ENCODE measurements at places on chromosomes 2 and 18. TPM values are rescaled to one million over a fixed set of nuclear protein-coding genes. Genes with fewer than 3 reads are reported as not detected.
A peak's percentile ranks its signal among the peaks of the same experiment; 100 is the strongest.

- no peak for DNase-seq
Measured at GRCh38 chr2:203412546-203413331, 84.5 kb downstream of the ABI2 start.

Gene MYO5B
- total RNA-seq, result 8.6 TPM

- DNase-seq, result peak; percentile 91
Measured at GRCh38 chr2:215843579-215843978, 169.8 kb downstream of the MREG start.

- DNase-seq, result no peak
Measured at GRCh38 chr2:168457190-168457895, 1.3 kb downstream of the CERS6 start.

Gene ANKRD62
- total RNA-seq, result not detected

DNA sequence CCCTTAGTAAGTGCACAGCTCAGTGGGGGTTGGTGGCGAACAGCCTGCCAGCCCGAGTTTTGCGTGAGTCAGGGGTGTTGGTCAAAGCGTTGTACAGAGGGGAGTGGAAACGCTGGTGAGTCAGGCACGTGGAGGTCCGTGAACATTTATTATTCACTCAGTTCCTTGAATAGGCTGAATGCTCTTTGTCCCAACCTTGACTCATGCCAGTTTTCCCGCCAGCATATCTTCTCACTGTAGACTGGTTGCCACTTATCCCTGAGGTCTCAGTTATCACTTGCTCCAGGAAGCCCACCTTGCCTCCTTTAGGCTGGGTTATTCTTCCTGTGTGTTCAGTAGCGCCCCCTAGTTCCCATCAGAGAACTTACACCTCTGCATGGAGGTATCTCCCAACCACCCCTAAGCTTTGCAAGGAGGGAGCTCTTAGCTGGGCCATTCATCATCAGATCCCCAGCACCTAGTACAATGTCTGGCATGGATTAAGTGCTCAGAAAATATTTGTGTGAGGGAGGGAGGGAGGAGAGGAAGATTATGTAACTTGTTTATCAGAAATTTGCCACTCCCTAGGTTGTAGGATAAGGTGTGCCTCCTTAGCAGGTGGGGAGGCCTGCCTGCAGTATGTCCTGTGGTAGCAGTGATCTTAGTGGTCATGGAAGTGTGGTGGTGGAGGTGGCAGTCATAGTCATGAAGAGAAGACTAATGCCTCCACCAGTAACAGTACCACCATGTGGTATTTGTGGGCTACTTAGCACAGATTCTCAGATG lies 72.1 kb downstream of the CABLES1 start:
- no peak for DNase-seq

Gene MYO3B
- not detected for total RNA-seq

DNA sequence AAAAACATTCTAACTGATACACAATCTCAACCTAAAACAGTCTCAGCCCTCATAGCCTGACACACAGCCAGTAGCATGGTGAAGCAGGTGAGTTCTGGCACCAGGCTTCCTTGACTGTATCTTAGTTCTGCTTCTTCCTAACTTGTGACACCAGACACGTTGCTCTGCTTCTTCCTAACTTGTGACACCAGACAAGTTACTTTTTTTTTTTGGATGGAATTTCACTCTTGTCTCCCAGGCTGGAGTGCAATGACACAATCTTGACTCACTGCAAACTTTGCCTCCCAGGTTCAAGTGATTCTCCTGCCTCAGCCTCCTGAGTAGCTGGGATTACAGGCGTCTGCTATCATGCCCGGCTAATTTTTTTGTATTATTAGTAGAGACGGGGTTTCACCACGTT lies 6.7 kb upstream of the ATG16L1 start:
- no peak for DNase-seq

GRCh38 chr2:189527041-189527750 lies 53.4 kb downstream of the SLC40A1 start:
- no peak for DNase-seq

DNA sequence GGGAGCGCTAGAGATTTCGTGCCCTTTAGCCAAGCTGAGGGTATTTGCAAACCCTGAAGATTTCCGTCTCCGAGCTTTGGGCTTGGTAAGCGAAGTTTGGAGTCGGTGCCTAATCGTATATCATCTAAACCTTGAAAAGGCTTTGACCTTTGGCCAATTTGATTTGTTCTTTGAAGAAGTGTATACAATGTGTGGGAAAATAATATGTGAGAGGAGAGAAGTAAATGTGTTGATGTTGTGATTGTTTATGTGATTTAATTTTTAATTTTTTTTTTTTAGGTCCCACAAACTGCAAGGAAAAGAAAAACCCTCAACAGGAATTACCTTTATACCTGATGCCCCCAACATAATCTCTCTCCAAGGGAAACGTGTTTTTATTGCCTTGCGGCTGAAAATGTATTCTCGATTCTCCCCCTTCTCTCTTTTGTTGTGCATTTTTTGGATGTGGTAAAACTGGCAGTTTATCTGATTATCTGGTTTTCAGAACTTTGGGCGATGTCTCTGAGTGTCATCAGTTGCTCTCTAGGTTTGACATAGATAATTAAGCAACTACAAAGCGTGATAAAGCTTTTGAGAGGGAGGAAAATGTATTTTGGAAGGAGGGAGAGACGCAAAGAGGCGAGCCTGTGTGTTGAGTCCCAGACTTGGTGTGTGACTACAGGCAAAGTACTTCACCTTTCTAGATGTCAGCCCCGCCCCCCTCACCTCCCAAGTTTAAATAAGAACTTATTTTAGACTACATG lies 912 bp upstream of the FBXO11 start:
- no peak for DNase-seq

DNA sequence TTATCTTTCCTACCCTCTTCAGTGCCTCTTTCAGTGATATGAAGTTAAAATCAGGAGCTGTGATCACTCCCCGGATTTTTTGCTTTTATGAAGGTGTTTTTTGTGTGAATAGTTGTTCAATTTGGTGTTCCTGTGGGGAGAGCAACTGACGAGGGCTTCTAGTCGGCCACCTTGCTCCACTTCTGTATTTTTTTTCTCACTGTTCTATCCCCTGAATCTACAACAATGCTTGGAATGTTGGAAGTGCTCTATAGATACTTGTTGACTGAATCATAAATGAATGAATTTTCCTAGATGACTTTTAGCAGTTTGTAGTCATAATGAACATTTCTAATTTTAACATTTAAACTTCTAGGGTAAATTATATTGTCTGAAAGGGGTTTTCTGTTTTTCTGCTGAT lies 247.3 kb downstream of the ZNF385B start:
- DNase-seq, result no peak

Gene TEKT4
- not detected for total RNA-seq

GRCh38 chr18:69208545-69208944 lies 192.1 kb upstream of the DOK6 start:
- DNase-seq, result no peak

Gene IL1RN
- 4.1 TPM for total RNA-seq

- no peak for DNase-seq
Measured at GRCh38 chr18:61860302-61860701, 32.5 kb downstream of the RNF152 start.

Measured in esophagus muscularis mucosa (tissue), 4 donors.